A549 treated with Hydrocortisone at 1 μM for 4 hours (cell line): ENCODE measurements at places on chromosomes 2 and 18. TPM values are rescaled to one million over a fixed set of nuclear protein-coding genes. Genes with fewer than 3 reads are reported as not detected.

The PLCL1 gene
- 0.01 TPM in 1 of 5 replicates, not detected in the others for total RNA-seq

The CFAP53 gene
- 0.10 to 0.38 TPM (median 0.30 TPM) in 5 replicates for total RNA-seq

The ICA1L gene
- 1.2 to 2.3 TPM (median 1.8 TPM) in 5 replicates for total RNA-seq

The MALL gene
- 136 to 171 TPM (median 143 TPM) in 5 replicates for total RNA-seq

The IL36G gene
- not detected in 5 replicates for total RNA-seq

The CD8B gene
- total RNA-seq = not detected in 5 replicates

The ZSWIM2 gene
- total RNA-seq = not detected in 5 replicates

The ATP8B1 gene
- 6.0 to 8.9 TPM (median 6.8 TPM) in 5 replicates for total RNA-seq

The DNAJC5G gene
- total RNA-seq = not detected in 5 replicates

The RFX8 gene
- total RNA-seq = not detected in 5 replicates

The SPATA3 gene
- total RNA-seq = not detected in 5 replicates

The FNDC4 gene
- total RNA-seq = 3.5 to 5.8 TPM (median 4.4 TPM) in 5 replicates

The APOB gene
- total RNA-seq = 0.01 to 0.10 TPM (median 0.06 TPM) in 4 of 5 replicates, not detected in the other

The NCK2 gene
- 20.0 to 27.7 TPM (median 26.9 TPM) in 5 replicates for total RNA-seq

The FAM98A gene
- total RNA-seq = 63.9 to 161 TPM (median 66.6 TPM) in 5 replicates

The EHBP1 gene
- total RNA-seq = 29.4 to 53.1 TPM (median 39.7 TPM) in 5 replicates

The PTPN18 gene
- total RNA-seq = 27.1 to 30.5 TPM (median 29.6 TPM) in 5 replicates

The ANKRD53 gene
- 0.11 to 0.12 TPM in 2 of 5 replicates, not detected in the others for total RNA-seq

The PDCD1 gene
- 0.12 TPM in 1 of 5 replicates, not detected in the others for total RNA-seq

The CNGA3 gene
- total RNA-seq = 0.05 TPM in 1 of 5 replicates, not detected in the others

The MOGAT1 gene
- total RNA-seq = not detected in 5 replicates

The HOXD12 gene
- total RNA-seq = not detected in 5 replicates

The CHMP3 gene
- 116 to 149 TPM (median 121 TPM) in 5 replicates for total RNA-seq

The CSRNP3 gene
- 0.01 TPM in 1 of 5 replicates, not detected in the others for total RNA-seq

The ACMSD gene
- not detected in 5 replicates for total RNA-seq

The PDE11A gene
- total RNA-seq = 0.30 to 0.71 TPM (median 0.56 TPM) in 5 replicates

The GPR45 gene
- total RNA-seq = not detected in 5 replicates

The CYTIP gene
- 0.09 to 0.22 TPM (median 0.20 TPM) in 3 of 5 replicates, not detected in the others for total RNA-seq

The FBXO41 gene
- total RNA-seq = 3.9 to 5.5 TPM (median 5.3 TPM) in 5 replicates

The DSC1 gene
- not detected in 5 replicates for total RNA-seq

The TSGA10 gene
- 3.2 to 4.2 TPM (median 4.1 TPM) in 5 replicates for total RNA-seq

The GYPC gene
- total RNA-seq = not detected in 5 replicates

The DTNA gene
- 0.15 to 0.45 TPM (median 0.29 TPM) in 5 replicates for total RNA-seq

The MYO5B gene
- total RNA-seq = 7.3 to 9.2 TPM (median 8.4 TPM) in 5 replicates

The RAMP1 gene
- total RNA-seq = 0.15 TPM in 1 of 5 replicates, not detected in the others

The LANCL1 gene
- 17.2 to 33.7 TPM (median 28.0 TPM) in 5 replicates for total RNA-seq

The HOXD4 gene
- 0.14 to 0.61 TPM (median 0.39 TPM) in 5 replicates for total RNA-seq

The PRR30 gene
- total RNA-seq = not detected in 5 replicates

The KIAA2012 gene
- not detected in 5 replicates for total RNA-seq

The DCC gene
- not detected in 5 replicates for total RNA-seq

The WNT6 gene
- total RNA-seq = 0.14 to 0.40 TPM (median 0.28 TPM) in 5 replicates

The CASP10 gene
- 1.6 to 2.5 TPM (median 2.2 TPM) in 5 replicates for total RNA-seq

The HOXD11 gene
- 5.5 to 6.7 TPM (median 6.2 TPM) in 5 replicates for total RNA-seq

The COBLL1 gene
- total RNA-seq = 3.7 to 6.6 TPM (median 4.5 TPM) in 5 replicates

The NOSTRIN gene
- 1.3 to 2.7 TPM (median 2.1 TPM) in 5 replicates for total RNA-seq

The SMCHD1 gene
- 12.1 to 23.9 TPM (median 13.6 TPM) in 5 replicates for total RNA-seq

The GNAL gene
- total RNA-seq = 4.7 to 6.8 TPM (median 5.8 TPM) in 5 replicates
